Hippocampal formation (tissue), 2 donors: ENCODE measurements at places on chromosomes 2 and 18.

- DNase-seq = no peak
Observed at GRCh38 chr2:109105113-109105512, 23.9 kb upstream of the SH3RF3 start.

- DNase-seq = no peak
Observed at GRCh38 chr2:146602856-146603255, 1242.0 kb upstream of the ACVR2A start.

DNA sequence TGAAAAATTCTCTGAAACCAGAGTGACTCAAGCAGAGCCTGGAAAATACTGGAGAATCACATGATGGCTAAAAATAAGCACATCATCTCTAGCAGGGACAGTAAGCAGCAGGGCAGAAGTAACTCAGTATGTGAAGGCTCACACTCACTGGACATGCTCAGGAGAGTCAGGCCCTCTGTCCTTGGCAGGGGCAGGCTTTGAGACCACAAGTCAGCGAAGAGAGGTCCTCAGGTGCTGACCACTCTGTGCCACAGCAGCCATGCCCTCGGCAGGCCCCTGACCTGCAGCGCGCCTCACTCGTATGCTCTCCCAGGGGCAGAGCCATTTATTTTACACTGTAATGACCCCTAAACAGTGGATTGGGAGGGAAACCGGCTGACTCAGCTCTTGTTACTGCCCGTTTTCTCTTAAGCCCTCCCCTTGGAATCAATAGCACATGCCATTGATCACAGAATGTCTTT is 76.8 kb downstream of the MAPRE2 start:
- no peak for DNase-seq

DNA sequence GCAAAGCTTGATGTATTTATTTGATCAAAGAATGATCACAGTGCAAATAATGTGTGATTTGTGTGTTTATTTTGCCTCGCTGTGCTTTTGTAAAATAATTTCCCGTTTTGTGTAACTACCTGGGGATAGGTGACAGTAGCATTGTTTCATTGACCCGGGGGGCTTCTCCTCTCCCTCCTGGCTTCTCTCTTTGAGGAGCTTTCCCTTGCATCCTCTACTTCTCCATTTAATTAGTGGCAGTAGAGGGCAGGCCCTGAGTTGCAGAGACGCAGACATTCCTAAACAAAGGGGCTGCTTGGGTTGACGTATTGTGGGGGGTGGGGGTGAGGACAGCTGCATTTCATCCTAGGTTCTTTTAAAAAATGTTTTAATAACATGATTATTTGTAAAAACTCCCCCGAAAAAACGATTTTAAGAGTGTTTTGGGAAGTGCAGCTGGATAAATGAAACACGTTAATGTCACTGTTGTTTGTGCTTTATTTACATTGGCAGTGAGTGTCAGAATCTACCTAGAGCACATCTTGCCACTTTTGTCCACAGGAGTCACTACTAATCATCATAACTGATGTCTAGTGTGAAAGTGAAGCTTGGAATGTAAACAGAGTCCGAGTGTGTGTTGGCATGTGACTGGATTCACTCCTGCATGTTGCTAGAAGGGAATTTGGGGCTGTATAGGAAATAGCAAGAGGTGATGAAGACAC is 2.2 kb downstream of the NEDD4L start:
- no peak for DNase-seq

DNA sequence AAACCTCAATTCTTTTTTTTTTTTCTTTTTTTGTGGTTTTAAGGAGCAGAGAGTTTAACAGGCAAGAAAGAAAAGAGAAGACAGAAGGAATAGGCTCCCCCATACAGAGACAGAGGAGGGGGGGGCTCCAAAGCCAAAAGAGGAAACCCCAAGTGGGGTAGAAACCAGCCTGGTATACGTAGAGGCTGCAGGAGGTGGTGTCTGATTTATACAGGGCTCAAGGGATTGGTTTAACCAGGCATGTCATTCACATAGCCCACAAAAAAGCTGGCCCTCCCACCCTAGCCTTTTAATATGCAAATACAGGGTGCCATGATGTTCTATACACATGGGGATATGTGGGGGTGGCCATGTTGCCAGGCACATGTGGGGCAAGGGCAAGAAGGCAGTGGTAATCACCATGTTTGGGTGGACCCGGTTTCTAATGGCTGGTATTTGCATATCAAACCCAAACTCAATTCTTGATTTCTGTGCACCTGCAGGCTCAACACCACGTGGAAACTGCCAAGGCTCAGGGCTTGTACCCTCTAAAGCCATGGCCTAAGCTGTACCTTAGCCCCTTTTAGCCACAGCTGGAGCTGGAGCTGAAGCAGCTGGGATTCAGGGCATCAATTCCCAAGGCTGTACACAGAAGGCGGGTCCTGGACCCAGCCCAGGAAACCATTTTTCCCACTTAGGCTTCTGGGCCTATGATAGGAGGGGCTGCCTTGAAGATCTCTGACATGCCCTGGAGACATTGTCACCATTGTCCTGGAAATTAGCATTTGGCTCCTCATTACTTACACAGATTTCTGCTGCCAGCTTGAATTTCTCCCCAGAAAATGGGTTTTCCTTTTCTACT is 170.3 kb downstream of the MAIP1 start:
- DNase-seq = no peak

GRCh38 chr2:16687955-16688354 is 22.3 kb upstream of the CYRIA start:
- DNase-seq = no peak

GRCh38 chr18:45166836-45167551 is 448.3 kb upstream of the SLC14A2 start:
- DNase-seq = no peak

DNA sequence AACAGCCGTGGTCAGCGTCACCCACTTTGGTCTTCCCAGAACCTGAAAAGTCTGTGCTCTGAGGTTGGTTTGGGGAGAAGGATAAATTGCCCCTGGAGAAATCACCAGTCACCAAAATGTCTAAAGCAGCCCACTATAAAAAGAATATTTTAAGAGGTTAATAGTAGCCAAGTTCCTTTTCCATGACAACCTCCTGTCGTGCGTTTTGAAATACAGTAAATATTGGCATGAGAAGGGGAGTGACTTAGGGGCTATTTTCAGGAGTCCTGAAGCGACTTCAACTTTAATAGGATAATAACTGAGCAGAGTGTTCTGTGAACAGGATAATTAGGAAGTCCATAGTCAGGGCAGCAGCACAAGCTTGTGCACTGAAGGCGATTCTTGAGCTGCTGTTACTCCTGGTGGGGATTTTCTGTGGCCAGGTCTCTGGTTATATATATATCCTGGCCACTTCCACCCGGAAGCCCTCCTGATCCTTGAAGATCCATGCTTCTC is 49.3 kb downstream of the RNF144A start:
- no peak for DNase-seq

DNA sequence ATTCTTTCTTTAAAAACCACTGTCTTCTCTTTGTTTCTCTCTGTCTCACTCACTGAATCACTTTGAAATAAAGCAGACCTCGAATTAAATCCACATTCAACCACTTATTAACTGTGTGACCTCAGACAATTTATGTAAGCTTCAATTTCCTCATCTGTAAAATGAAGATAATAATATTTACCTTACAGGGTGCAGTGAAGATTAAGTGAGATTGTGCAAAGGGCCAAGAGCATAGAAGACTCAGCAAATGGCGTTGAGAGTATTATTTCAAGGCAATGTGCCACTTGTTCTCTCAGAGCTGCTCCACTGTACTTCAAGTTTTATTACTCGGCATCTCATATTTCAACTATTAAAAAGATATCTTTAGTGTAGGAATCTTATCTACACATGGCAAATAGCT is 454.2 kb upstream of the HNRNPA3 start:
- no peak for DNase-seq

DNA sequence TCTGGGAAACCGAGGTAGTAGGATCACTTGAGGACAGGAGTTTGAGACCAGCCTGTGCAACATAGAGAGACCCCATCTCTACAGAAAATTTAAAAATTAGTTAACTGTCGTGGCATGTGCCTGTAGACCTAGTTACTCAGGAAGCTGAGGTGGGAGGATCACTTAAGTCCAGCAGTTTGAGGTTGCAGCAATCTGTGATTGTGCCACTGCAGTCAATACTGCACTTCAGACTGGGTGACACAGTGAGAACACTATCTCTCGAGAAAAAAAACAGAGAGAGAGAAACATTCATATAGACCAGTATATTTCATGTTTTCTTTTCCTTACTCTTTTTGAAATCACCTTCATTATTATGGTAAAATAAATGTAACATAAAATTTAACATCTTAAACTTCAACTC is 290.7 kb upstream of the CYP26B1 start:
- no peak for DNase-seq

DNA sequence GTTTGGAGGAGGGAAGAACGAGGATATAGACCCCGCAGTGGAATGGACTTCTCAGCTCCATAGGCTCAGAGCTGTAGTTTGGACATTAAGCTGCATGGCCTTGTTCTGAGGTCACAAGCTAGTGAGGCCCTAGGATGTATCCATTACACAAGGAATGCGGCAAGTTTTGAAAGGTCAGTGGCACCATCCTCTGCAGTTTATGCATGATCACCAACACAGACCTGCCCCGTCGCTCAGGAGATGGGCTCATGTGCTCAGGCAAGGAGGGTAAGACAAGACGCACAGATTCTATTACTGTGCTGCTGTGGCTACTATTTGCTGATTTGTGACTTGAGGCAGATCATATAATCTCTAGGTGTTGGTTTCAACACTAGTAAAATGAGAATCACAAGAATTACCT is 110.9 kb downstream of the FAM161A start:
- DNase-seq = no peak

DNA sequence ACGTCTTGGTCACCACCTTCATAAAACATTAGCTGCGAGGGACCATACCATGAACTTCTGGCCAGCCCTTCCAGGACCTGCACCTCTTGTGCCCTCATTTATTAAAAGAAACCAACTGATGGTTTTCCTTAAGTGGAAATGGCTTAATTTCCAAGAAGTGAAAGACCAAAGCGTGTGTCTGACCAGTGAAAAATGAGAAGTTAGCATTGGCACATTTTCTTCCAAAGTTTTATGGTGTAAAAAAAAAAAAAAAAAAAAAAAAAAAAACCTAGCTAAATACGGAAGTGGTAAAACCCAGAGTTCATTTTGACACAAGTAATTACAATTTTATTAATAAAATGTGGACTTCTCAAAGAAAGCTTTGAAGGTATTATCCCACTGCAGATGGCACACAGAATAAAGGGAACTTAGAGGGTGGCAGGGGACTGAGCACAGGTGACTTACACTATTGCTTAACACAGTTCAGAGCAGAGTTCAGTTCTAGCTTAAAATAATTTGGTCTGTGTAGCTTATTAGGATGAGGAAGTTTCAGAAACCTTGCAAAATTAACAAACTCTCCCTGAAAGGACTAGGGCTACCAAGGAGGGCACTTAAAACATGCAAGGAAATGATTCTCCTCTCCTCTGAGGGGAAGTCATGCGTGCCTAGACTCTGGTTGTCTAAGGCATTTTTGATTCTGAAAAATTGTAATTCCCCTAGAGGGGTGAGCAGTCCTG is 42.2 kb upstream of the EPG5 start:
- no peak for DNase-seq

GRCh38 chr18:8706791-8707555 is 1.6 kb downstream of the MTCL1 start:
- DNase-seq = no peak

DNA sequence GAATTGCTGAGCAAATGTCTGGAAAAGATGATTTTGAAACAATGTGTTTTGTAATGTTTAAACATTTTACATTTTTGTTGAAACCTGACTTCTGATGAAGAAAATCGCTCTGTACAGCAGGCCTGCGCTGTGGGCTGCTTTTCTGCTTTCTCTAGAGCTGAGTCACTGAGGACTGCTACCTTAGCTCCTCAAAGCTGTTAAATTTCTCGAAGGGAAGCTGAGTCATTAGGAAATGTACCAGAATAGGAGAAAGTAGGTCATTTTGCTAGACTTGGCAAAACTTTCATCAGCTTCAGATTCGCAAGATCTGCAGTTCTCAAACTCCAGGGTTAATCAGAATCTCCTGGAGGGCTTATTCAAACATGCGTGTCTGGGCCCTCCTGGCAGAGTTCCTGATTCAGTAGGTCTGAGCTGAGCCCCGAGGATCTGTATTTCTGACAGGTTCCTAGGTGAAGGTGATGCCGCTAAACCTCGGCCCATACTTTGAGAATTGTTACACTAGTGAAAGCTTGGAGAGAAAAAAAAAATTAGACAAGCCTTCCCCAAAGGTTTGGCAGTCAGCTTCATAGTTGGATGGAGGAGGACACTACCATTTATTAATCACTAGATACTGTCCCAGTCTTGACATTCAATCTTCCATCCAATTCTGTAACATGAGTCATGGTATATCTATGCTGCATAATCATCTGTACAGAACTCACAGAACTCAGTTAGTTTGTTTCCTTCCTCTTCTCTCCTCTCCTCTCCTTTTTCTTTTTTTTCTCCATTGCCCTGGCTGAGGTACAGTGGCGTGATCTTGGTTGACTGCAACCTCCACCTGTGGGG is 297.6 kb downstream of the PARD3B start:
- peak; percentile 39 for DNase-seq

- DNase-seq = no peak
Observed at GRCh38 chr2:143452817-143453451, 323.7 kb downstream of the ARHGAP15 start.

- DNase-seq = no peak
Observed at GRCh38 chr2:33518200-33518599, 41.8 kb downstream of the RASGRP3 start.

GRCh38 chr18:6624271-6624660 is 105.2 kb upstream of the ARHGAP28 start:
- DNase-seq = no peak

- DNase-seq = no peak
Observed at GRCh38 chr2:176419591-176420071, 150.4 kb downstream of the MTX2 start.

DNA sequence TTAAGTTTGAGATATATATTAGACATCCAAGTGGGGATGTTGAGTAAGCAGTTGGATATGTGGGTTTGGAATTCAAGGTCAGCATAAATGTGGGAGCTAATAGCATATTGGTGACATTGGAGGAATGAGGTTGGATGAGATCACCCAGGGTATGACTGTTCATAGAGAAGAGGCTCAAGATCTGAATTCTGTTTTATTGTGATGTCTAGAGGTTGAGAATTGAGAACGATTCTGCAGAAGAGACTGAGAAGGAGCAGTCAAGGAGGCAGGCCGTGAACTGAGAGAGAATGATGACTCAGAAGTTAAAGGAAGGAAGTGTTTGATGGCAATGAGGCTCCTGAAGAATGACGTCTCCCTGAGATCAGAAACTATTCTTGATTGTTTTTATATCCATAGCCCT is 5.9 kb downstream of the SERPINB11 start:
- no peak for DNase-seq

DNA sequence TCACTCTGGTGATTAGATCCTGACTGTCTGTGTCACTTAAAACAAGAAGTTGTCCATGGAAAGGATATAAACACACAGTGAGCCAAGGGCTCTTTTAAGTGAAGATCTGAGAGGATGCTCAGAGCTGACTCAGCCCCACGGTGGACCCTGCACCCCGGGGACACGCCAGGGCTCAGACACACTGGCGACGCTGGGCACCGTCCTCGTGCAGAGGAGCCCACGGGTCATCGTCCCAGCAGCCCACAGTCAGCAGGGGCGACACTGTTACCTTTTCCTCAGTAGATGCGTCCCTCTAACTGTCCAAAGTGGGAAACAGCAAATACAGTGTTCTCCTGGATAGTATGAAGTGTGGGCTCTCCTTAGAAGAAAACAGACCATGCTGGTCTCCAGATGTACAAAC is 225.6 kb downstream of the HDAC4 start:
- no peak for DNase-seq

GRCh38 chr2:111128096-111128495 is 7.4 kb downstream of the BCL2L11 start:
- DNase-seq = no peak
